ENCODE measurements at places on chromosomes 6 and 20.
A peak's percentile ranks its signal among the peaks of the same experiment; 100 is the strongest.

- no peak for DNase-seq
Measured at GRCh38 chr6:134719911-134720310, 230.0 kb downstream of the ALDH8A1 start.

- DNase-seq, result no peak
Measured at GRCh38 chr6:20746805-20747558, 212.7 kb downstream of the CDKAL1 start.

- no peak for DNase-seq
Measured at GRCh38 chr20:41750137-41750536, 132.0 kb upstream of the CHD6 start.

GRCh38 chr6:16624636-16625290, 136.5 kb downstream of the ATXN1 start:
- DNase-seq, result no peak

DNA sequence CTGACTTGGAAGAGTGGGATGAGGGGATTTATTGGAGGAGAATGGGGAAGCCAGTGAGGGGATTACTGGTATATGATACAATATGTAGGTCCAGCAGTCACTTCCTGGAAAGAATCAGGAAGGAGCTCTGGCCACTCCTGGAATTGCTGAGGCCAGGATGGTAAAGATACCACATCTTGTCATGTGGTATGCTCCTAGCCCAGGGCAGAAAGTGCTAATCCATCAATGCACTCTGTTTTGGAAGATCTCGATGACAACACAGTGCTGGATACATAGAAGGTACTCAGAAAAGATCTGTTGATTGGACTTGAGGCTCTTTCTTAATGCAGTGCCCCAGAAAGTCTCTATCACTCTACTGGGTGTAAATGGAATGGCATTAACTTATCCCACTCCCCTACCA, 52.6 kb downstream of the LAMP5 start:
- DNase-seq, result no peak

DNA sequence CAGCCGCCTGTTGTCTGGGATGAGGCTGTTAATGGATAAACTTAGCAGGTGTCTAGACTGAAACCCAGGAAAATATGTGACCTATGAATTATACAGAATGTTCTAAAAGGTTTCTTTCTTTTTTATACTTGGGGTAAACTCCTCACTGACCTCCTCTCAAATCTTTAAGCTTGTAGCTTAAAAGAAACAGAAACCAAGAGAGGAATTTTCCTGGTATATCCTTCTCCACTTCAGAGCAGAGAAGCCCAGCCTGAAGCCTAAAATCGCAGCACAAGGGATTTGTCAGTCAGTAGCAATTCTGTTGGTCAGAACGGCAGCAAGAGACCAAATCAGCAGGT, 99.4 kb upstream of the RIPOR2 start:
- DNase-seq, result no peak

GRCh38 chr6:71396410-71396801, 107.8 kb downstream of the OGFRL1 start:
- no peak for DNase-seq

- DNase-seq, result no peak
Measured at GRCh38 chr6:70124443-70124842, 178.4 kb downstream of the COL9A1 start.

GRCh38 chr20:35626386-35627001, 10.9 kb downstream of the SPAG4 start:
- DNase-seq, result no peak

- no peak for DNase-seq
Measured at GRCh38 chr6:13407709-13408695, 79.4 kb downstream of the GFOD1 start.

GRCh38 chr6:16736856-16737775, 24.1 kb downstream of the ATXN1 start:
- DNase-seq, result no peak

DNA sequence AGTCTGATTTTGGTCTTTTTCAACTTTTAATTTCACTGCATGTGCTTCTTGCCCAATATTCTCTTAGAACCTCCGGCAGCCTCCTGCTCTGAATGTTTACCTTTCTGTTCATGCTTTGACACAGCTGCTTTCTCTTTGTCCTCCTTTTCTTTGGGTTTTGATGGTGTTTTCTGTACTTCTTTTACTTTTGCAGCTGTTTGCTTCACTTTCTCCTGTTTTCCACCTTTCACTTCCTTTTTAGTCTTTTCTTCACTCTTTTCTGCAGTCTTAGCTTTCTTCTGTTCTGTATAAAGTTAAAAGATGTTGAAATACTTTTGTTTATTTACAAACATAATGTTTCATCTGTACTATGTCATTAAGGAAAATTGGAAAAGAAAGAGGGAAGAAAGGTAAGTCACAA, 133.1 kb downstream of the TRDN start:
- peak; percentile 18 for DNase-seq

Measured in SHP77 (cell line).